ENCODE measurements at places on chromosomes 5 and 9. TPM values are rescaled to one million over a fixed set of nuclear protein-coding genes. Genes with fewer than 3 reads are reported as not detected.

DNA sequence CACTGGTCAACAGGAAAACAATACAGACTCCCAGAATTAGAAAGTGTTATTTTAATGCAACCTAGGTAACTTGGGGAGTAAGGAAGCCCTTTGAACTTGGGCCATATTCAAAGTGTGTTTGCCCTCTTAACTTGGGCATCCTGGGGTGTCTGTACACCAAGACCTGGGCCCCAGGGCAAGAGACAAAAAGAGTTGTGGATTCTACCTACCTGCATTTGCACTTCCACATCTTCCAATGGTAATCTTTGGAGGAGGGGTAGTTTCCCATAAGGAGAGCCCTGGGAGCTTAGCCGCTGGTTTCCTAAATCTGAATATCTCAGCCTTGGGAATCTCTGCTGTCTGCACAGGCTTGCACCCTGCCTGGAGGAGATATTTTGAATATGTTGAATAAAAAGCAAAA, 8.5 kb downstream of the WNT8A start:
- DNase-seq, result no peak

TAF1L gene
- total RNA-seq, result not detected

DNA sequence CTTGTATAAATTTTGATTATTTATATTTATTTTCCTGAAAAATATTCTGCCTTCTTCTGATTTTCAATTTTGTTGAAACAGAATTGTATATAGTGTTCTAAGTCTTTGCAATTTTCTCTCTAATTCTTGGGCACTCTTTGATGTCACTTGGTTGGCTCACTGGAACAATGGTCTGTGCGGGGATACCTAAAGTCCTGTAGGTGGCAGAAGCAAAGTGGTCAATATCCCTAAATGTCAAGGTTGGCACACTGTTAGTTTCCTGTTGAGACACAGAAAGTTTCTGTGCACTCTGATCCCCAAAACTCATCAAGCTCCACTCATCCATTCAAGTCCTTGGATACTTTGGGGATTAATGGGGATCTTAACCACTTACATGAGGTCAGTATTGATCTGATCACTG, 480.8 kb upstream of the CCNG1 start:
- no peak for DNase-seq

DNA sequence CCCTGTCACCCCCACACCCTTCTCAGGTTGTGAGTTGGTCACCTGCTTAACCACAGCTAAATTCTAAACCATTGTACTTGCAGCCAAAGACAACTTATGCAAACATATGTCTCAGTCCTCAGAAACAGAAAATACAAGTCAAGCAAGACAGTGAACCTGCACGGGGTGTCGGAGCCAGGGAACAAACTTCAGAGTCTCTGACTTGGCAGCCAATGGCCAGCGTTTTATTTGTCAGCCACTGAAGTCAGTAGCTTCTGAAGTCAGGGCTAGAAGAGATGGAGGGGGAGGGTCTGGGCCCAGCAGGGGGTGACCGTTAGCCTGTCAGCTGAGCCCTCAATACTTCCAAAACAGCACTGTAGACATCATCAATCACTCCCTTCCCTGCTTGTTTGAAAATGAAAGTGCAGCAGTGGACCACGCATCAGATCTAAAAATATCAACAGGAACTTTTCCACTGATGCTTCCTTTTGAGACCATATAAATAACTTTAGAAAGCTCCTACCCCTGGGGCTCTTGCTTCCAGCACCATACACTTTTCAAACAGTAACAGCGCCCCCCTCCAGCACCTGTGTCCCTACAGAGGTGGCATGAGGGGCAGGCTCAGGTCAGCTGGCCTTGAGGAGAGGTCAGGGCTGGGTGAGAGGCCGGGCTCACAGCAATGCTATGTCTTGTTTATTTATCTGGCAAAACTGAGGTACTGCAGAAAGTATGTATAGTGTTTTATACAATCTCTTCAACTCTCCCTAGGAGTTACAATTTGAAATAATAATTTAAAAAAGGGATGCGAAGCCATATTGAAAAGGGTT, 142.5 kb downstream of the ACER2 start:
- no peak for DNase-seq

PBX3 gene
- 17.4 TPM for total RNA-seq

CATSPER3 gene
- 1.3 TPM for total RNA-seq

DNA sequence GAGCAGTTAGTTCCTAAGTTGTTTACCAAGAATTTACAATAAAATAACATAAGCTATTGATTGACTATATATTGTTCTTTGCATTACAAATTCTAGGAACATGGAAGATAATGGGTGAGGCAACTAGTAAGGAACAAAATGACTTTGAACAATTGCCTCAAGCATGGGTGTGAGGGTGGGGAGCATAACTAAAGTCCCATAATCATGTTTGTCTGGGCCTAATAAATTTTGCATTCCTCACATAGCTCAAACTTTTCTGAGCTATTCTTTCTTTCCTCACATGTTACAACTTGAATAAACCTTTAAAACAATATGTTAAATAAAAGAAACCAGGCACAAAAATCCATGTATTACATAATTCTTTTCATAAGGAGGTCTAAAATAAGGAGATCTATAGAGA, 1066.1 kb downstream of the NR2F1-AS1 start:
- DNase-seq, result no peak

GCNT4 gene
- total RNA-seq, result 2.4 TPM

- DNase-seq, result no peak
These were observed 43.2 kb downstream of the KCNMB1 start for GRCh38 chr5:170345971-170346370.

DNA sequence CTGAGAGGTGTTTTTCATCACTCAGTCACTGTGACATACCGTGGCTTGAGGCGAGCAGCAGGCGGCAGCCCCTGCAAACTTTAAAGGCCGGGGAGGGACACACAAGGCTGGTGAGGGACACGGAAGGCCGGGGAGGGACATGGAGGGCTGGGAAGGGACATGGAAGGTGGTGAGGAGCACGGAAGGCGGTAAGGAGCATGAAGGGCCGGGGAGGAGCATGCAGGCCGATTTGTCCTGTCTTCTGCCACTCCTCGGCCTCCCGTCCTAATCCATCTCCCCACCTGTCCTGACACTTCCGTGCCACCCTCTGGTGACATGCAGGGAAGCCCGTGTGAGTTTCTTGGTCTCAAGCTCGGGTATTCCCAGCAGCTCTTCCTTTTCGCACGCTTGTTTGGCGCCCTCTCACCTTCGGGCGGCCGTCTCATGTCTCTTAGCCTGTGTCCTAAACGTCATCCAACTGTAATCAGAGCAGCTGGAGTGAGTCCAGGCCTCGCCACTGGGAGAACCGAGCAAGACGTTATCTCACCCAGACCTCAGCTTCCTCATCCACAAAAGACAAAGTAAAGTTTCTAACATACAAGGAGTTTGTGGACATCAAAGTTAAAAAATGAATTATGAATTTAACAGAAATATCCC, 126.5 kb downstream of the MRPL36 start:
- no peak for DNase-seq

DNA sequence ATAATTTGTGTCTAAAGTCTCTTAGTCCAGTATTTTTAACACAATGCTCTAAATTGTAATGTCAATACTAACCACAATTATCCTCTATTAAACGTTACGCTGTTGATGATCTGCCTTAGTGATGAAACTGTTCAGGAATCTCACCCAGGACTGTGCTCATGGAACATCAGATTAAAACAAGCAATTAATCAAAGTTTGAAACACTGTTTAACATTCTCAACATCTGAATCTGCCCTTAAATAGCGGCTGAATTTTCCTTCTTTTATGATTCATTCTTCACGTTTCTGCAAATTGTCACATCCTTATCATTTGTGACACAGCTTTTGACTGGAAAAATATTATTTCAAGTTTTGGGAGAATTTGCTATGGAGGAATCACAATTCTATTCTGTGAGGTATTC, 113.8 kb downstream of the MARCHF11 start:
- DNase-seq, result no peak

DNA sequence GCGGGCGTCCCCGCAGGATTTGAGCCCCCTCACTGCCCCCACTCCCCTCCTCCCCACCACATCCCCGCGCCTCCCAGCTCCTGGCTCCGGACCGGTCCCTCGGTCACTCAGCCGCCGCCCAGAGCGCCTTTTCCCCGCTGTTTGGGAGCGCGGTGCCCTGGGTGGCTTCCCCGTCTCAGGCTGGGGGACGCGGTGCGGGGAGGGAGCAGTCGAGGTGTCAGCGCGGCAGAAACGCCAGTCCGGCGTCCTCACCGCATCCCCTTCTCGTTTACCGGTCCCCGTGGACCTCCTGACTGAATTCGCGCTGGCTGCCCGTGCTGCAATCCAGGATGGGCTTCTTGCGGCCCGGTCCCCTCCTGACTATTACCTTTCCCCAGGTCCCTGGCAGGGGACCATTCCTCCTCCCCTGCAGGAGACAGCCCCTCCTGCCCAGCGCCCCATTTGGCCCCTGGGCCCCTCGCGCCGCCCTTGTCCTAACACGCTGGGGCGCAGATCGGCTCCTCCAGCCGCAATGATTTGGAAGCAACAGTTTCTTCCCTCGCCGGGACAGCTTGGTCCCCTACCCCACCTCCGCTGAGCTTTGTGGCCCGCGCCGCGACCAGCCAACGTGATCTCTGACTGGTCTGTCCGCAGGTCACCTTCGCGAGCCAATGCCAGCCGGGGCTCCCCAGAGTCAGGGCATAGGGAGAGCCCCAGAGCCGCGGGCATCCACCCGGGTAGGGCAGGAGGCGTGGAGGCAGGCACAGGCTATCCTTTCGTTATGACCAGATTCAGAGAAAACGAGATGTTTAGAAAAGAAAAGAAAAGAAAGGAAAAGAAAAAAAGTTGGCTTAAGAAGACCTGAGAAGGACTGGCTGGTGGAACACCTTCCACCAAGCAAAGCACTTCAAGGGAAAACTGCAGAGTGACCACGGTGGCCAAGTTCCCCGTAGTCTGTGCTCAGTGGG, 1.2 kb downstream of the ANKRD33B start:
- DNase-seq, result no peak

QRFP gene
- 0.87 TPM for total RNA-seq

- DNase-seq, result no peak
These were observed 30.0 kb downstream of the GFPT2 start for GRCh38 chr5:180323160-180323559.

- DNase-seq, result no peak
These were observed 32.6 kb downstream of the CNTFR start for GRCh38 chr9:34556949-34557348.

DNA sequence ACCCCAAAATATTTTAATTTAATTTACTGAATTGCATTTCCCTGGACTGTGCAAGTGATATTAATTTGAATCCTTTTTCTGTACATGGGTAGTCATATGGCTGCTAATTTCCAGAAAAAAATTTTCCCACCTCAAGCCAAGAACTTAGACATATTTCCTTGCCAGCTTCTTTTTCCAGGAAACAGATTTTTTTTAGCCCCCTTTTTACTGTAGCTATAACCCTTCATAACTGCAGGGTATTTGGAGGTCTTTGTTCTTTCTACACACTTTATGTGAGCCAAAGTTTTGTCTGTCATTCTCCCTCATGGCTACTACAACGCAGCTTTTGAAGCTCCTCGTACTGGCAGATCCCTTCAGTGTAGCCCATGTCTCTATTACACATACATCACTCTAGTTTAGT, 261.2 kb upstream of the PIK3R1 start:
- DNase-seq, result no peak

- DNase-seq, result no peak
These were observed 71.8 kb upstream of the ADAMTS2 start for GRCh38 chr5:179417016-179417415.

ESM1 gene
- total RNA-seq, result not detected

GRCh38 chr5:343461-344401, 22.2 kb downstream of the AHRR start:
- DNase-seq, result peak; percentile 68

NSG2 gene
- 8.7 TPM for total RNA-seq

DNA sequence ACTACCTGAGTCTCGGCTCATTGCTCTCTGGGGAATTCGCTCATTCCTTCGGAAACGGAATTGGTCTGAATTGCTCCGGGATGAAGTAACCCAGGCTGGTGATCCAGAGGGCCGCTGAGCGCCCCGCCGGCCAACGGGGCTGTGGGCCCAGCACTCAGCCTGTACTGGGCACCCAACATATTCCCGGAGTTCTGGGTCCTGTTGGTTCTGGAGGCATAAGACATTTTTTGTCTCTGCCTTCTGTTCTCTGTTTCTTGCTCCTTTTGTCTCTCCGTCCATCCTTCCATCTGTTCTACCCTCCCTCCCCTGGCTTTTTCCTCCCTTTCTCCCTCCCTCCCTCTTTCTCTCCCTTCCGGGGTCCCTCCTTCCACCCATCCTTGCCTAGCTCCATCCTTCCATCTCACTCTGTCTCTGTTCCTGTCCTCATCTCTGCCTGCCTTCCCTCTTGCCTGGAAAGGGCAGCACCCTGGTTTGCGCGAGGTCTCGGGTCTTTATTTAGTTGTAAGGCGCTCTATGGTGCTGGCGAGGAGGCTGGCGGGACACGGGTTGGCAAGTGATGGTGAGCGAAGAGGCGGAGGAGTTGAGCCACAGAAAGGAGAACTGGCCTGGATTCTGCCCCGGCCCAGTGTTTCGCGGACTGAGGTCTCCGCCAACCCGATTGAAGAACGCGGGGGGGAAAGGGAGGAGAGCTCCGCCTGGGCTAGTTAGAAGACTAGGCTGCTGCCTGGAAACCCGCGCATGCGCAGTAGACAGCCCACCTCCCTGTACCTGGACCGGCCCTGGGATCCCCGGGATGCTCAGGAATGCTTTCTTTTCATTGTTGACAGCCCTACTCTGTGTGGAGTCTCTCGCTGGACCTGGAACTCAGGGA, 1468.0 kb downstream of the FOXD4L5 start:
- DNase-seq, result peak; percentile 78

GRCh38 chr9:134150557-134151214, 13.7 kb downstream of the RNU6ATAC start:
- no peak for DNase-seq

DNA sequence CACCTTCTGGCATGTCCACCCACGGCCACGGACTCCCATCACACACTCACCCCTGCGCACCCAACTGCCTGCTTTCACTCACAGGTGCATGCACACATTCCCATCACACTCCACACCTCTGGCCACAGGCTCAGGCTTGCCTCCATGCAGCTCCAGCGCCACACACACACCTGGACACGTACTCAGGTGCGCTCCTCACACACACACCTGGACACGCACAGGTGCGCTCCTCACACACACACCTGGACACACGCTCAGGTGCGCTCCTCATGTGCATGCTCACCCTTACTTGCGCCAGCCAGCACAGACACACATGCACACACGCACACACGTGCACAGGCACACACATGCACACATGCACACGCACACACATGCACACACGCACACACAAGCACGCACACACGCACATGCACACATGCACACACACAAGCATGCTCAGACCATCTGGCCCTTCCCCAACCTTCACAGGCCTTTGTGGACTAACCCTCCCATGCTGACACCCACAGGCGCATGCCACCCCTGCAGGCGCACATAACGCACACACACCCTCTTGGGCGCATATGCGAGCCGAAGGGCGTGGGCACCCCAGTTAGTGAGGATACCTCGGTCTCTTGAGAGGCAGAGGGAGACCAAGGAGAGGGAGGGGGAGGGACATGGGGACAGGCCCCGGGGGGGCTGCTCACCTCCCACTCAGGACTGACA, 8.3 kb downstream of the GRIN1 start:
- DNase-seq, result no peak

- no peak for DNase-seq
These were observed 36.0 kb upstream of the FBN2 start for GRCh38 chr5:128574041-128574440.

- no peak for DNase-seq
These were observed 28.2 kb downstream of the YIPF5 start for GRCh38 chr5:144142139-144142823.

SLC34A3 gene
- total RNA-seq, result not detected
